ENCODE measurements at places on chromosomes 13 and 19.
A peak's percentile ranks its signal among the peaks of the same experiment; 100 is the strongest.

GRCh38 chr19:49497047-49497788, 984 bp downstream of the RPS11 start:
- peak; percentile 59 for DNase-seq

DNA sequence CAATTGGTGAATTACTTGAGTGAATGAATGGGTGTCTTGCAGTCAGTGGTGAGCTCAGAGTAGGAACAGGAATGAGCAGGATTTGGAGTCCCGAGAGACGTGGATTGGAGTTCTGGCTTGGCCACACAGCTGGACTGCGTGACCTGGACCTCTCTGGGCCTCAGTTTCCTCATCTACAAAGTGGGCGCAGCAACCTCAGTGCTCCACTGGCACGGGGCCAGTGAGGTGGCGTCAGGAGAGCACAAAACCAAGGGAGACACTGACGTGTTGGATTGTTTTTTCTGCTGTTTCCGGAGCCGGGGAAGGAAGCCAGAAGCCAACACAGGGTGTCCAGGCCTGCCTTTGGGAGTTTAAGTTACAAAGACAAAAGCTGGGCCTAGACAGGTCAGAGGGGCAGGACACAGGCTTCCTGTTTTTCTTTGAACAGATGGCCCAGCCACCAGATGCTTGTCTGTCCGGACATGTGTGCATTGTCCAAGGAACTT, 6.5 kb upstream of the DOCK6 start:
- DNase-seq = no peak

- DNase-seq = no peak
Measured at GRCh38 chr19:13968383-13968935, 16.1 kb downstream of the DCAF15 start.

GRCh38 chr19:17749912-17750317, 1.4 kb upstream of the FCHO1 start:
- no peak for DNase-seq

DNA sequence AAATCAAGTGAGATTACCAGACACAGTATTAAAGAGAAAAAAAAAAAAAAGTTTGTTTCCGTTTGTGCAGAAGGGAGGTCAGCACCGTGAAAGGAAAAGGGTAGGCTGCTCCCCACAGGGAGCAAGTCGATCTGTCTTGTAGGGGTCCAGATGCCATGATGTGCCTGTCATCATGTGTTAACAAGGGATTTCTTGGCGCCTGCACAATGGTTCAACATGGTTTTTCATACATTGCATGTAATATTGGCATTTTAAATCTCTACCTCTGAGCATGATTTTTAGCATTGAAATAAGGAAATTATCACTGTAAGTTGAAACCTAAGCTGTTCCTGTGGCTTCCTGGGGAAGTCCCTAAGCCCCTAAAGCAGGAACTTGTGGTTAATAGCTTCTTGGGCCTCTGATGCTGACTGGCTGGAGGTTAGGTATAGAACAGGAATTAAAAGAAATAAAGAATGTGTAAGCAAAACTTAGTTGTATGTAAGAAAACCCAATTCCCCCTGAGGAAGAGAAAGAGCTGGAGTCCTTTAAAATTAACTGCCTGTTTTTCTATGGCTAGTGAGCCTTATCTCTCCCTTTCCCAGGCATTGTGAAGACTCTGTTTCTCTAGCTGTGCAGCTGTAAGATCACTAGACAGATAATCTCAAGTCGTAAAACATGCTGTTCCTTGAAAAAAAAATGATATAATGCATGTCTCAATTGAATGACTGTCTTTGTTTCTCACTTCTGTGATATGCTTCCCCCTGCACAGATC, 7.4 kb upstream of the FCGBP start:
- peak; percentile 59 for DNase-seq

All from stimulated activated CD8-positive, alpha-beta memory T cell treated with anti-CD3 and anti-CD28 coated beads, Interleukin-7, amount 100 ng/mL, for 4 hours (primary cell).